ENCODE measurements at places on chromosomes 2 and 18.

DNA sequence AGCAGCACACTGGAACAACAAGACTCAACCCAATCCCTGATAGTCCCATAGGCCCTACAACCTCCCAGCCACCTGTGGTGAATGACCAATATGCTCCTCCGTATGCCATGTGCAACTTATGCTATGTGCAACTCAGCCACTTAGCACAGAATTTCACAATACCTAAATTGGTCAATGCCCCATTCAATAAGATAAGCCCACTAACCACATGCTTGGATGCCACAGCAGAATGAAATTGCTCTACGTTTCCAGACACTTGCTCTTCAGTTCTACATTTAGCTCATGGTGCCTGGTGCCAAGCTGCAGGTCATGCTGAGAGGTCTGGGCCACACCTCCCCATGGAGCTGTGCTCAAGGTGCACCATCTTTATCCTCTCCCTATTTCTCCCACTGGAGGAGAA is 159.8 kb downstream of the EN1 start:
- no peak for DNase-seq

GRCh38 chr2:200000444-200001163 is 45.2 kb downstream of the MAIP1 start:
- DNase-seq = no peak

DNA sequence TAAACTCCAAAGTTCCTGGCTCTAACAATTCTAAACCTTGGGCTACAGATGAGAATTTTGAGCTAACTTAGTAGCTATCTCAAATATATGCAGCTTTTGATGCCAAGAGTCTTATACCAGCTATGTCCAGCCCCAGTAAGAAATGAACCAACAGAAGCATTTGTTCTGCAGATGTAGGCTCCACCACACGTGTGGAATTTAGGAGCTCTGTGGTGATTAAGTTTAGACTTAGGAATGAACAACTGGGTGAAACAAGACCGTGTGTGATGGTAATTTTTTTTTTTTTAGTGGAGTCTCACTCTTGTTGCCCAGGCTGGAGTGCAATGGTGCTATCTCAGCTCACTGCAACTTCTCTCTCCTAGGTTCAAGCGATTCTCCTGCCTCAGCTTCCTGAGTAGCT is 179.7 kb downstream of the ANKRD30B start:
- no peak for DNase-seq

DNA sequence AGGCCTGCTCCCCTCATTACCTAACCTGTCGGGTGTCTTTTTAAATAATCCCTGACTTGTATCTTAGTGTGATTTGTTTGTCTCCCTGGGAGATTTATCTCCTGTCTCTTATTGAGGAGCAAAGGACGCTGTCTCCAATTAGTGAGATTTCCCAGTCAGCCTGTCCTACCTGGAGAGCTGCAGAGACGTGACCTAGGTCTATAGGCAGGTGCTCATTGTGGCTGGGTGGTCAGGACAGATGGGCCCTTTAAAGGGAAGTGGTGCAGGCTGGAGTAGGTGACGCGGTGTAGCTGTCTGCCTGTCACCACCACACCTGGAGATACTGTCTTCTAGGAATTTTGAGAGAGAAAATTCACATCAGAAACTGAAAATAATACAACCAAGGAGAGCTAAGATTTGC is 28.0 kb downstream of the PLB1 start:
- DNase-seq = no peak

DNA sequence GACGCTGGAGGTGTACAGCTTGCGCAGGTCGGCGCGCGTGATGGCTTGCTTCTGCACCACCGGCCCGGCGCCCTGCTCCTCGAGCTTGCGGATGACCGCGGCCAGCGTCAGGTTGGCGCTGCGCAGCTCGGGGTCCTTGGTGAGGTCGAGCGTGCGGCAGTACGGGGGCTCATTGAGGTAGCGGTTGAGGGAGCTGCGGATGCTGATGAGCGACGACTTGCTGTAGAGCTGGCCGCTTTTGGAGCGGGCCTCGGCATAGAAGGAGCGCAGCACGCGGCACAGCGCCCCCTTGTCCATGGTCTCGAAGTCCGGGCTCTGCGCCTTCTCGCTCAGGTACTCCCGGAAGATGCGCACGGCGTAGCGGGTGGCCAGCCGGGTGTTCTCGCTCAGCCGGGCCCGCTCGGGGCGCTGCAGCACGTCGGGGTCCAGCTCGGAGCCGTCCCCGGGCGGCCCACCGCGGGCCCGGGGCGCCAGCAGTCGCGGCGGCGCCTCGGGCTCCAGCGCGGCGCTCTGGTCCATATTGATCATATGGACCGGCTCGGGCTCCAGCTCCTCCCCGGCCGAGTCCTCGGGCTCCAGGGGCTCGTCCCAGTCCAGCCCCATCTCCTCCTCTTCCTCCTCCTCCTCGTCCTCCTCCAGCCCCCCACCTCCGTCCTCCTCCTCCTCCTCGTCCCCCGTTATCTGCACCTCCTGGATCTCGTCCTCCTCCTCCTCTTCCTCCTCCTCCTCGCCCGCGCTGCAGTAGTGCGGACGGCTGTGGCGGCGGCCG is 523 bp downstream of the KCTD1 start:
- DNase-seq = no peak

DNA sequence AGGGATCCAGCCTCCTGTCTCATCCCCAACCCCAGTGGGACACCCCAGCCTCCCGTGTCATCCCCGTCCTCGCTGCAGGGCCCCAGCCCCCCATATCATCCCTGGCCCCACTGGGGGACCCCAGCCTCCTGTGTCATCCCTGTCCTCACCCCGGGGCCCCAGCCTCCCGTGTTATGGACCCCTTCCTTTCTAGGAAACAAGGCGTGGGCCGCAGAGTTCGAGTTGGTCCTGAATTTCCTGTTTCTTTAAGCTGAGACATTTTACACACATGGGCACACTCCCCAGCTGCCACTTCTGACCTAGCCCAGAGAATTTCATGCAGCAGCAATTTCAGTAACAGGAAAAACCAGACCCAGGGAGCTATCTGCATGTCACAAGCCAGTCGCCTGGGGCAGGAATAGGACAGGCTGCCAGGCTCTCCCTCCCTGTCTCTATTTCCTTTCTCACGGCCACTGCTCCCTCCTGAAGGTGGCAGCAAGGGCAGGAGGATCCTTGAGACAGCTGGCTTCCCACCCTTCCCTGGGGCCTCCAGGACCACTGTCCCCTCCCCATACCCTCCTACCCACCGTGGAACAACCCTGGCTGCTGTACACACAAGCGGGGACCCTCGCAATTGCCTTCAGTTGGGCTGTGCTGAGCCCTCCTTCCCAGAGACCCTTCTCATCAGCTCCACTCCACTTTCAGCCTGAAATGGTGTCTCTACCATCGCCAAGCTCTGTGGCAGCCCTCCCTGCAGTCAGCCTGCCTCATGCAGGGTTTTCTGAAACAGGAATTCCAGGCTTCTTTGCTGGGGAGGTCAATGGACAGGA is 141.9 kb upstream of the ID2 start:
- no peak for DNase-seq

GRCh38 chr2:138185827-138186226 is 221.6 kb downstream of the HNMT start:
- DNase-seq = no peak

- no peak for DNase-seq
Measured at GRCh38 chr2:30336978-30337841, 105.9 kb downstream of the LBH start.

- no peak for DNase-seq
Measured at GRCh38 chr2:29808321-29808720, 113.1 kb downstream of the ALK start.

DNA sequence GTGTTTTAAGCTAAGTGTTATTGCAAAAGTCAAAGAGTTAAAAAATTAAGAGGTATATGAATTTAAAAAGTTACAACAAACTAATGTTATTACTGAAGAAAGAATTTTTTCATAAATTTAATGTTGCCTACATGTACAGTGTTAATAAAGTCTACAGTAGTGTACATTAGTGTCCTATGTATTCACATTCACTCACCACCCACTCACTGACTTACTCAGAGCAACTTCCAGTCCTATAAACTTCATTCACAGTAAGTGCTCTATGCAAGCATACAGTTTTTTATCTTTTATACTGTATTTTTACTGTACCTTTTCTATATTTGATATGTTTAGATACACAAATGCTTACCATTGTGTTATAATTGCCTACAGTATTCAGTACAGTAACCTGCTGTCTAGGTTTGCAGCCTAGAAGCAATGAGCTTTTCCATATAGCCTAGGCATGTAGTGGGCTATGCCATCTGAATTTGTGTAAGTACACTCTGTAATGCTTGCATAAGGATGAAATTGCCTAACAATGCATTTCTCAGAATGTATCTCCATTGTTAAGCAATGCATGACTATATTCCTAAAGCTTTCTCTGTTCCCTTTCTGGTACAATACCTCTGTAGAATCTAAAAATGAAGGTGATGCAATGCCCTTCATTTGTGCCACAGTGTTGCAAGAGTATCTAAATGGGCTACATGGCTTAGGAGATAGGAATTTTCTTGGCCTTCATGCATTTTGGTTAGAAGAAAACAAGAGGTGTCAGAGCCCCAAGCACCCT is 370.8 kb upstream of the NT5C1B start:
- no peak for DNase-seq

GRCh38 chr2:127220102-127220767 is at the start of gene CYP27C1:
Gene CYP27C1 (minus strand): TSS chr2:127220299. CDS start chr2:127220270, 29 bp downstream.
- DNase-seq = no peak

- no peak for DNase-seq
Measured at GRCh38 chr18:9239720-9240119, 94.9 kb upstream of the TWSG1 start.

DNA sequence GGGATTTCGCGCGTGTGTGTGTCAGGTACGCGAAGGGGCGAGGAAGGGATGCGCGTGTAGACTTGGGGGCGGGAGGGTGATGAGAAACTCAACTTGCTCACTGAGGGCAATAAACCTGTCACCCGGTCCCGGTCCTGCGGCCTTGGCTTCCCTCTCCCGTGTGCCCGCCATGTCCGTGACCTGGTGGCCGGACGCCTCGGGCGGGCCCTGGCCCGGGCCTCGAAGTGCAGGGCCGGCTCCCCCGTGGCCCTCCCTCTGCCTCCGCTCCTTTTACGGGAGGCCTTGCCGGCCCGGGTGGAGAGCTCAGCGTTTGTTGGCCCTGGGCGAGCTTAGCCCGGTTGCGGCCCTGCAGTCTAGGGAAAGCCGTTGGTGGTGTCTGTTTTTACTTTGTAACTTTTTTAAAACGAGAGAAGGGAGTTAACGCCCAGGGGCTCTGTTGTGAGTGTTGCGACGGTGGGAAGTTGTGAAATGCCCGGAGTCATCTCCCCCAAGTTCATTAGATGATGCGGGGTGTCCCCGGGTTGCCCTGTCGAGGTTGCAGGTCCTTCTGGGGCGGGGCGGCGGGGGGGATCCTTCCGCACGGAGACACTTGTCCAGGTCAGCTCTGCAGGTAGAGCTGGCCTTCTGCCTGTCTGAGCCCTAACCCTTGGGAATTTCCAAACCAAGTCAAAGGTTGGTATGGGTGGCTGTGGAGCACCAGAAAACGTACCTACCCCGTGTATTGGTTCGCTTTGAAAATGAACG is 883 bp downstream of the SMCHD1 start:
- DNase-seq = peak; percentile 12

GRCh38 chr2:197248623-197249022 is 62.0 kb downstream of the ANKRD44 start:
- no peak for DNase-seq

DNA sequence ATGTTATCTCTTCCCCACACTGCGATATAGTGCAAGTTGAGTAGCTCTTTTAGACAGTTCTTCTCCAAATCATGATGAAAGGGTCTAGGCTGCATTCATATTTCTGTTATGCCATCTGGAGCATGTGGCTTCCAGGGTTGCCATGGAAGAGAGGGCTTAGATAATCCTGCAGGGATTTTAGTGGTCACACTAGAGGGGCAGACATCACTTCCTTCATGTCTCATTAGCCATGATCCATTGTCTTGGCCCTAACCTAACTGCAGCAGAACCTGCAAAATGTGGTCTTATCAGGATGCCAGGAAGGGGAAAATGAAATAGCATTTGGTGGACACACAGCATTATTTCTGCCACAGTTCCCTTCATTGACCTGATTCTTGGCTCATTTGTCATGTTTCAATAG is 83.1 kb downstream of the ADAM23 start:
- no peak for DNase-seq

- no peak for DNase-seq
Measured at GRCh38 chr2:184830531-184830930, 232.2 kb downstream of the ZNF804A start.

DNA sequence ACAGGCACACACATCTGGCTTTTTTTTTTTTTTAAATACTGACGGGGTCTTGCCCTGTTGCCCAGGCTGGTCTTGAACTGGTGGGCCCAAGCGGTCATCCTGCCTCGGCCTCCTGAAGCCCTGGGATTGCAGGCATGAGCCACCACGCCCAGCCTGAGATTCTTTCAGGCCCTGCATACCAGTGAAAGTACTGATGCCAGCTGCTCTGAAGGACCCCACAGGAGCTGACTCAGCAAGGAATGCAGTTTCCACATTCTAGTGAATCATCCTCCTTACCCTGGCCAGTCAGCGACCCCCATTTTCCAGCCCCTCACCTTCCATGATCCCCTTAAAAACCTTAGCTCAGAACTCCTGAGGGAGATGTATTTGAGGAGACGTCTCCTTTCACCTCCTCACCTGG is 5.8 kb upstream of the DTYMK start:
- DNase-seq = no peak

- no peak for DNase-seq
Measured at GRCh38 chr2:4915357-4915756, 776.8 kb upstream of the SOX11 start.

GRCh38 chr2:105869341-105869740 is 124.6 kb downstream of the NCK2 start:
- no peak for DNase-seq

DNA sequence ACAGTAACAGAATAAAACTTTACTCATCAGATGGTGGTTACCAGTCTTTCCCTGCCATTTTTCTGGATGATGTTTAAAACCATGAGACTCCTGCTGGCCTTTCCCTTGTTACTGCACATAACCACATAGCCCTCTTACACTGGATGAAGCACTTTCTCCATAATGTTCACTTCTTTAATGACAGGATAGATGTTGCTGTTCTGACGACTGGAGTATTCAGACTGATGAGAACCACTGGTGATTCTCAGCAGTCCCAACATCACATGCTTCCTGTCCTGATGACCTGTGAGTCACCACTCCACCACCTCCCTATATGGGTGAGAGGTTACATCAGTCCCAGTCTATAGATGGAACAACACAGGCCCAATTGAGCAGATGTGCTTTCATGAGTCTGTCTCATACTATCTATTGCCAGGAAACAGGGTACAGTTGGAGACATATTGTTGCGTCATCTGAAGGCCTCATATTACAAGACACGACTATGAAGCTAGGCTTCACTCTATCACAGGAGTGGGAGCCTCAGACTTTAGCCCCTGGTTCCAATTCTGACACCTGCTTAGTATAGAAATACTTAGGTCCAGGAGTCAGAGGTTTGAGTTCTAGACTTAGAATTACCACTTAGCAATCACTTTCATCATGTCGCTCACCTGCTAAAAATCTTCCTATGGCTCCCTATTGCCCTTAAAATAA is 145.7 kb upstream of the KLF7 start:
- no peak for DNase-seq

DNA sequence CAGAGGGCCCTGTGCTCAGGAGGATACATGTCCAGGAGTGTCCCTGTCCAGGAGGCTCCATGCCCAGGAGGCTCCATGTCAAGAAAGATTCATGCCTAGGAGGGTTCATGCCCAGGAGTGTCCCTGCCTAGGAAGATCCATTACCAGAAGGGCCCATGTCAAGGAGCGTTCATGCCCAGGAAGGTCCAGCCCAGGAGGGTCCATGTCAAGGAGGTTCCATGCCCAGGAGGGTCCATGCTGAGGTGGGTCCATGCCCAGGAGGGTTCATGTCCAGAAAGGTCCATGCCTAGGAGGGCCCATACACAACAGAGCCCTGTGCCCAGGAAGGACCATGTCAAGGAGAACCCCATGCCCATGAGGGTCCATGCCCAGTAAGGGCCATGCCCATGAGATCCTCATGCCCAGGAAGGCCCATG is 7.0 kb downstream of the GPR35 start:
- no peak for DNase-seq
